NCI-H1092 (cell line): ENCODE measurements at places on chromosomes 13 and 19.

- no peak for DNase-seq
These were observed 550 bp downstream of the CERS4 start for GRCh38 chr19:8209462-8210378.

GRCh38 chr13:76380446-76381065, 505.6 kb downstream of the KCTD12 start:
- DNase-seq: no peak

DNA sequence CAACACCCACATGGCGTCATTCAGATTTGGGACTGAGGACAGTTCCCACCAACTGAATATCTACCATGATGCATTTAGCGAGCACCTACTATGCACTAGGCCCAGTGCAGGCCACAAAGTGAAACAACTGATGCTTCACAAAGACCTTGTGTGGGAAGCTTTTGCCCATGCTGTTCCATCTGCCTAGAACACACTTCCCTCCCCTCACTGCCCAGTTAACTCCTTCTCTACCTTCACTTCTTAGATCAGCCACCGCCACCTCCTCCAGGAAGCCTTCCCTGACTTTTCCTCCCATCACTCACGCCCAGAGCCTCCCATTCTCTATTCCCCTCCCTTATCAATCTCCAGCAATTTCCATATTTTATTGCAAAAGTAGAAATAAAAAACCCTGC, 25.7 kb downstream of the PTPRS start:
- no peak for DNase-seq

GRCh38 chr13:42275098-42275471, 3.1 kb downstream of the AKAP11 start:
- no peak for DNase-seq

DNA sequence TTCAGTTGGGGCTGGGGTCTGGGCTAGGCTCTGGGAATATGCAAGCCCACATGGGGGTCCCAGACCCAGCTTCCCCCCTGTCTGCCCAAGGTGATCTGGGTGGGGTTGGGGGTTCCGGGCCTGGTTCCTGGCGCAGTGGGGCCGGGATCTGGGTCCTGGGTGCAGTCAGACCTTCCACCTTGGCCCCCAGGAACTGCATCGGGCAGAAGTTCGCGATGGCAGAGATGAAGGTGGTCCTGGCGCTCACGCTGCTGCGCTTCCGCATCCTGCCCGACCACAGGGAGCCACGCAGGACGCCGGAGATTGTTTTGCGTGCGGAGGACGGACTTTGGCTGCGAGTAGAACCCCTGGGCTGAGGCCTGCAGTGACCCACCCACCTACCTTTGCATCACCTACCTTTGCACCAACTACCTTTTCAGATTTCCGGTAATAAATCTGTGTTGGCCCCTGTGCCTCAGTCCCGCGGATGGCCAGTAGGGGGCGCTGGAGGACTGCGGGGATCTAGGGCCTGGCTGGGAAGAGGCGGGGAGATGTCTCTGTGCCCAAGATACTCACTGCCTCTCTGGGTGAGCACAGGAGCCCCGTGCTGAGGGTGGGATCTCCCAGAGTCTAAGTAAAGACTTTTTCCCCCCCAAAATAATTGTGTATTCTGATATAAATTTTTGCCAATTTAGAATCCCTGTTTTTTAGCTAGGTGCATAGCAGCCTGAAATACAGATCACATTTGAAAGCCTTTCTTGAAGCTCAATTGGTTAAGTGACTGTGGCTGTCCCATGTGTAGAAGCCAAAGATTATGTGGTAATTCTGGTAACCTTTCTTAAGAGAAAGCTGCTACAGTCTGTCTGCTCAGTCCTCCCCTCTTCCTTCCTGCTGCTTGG, 11.5 kb upstream of the CYP4F3 start:
- DNase-seq: peak; percentile 21

DNA sequence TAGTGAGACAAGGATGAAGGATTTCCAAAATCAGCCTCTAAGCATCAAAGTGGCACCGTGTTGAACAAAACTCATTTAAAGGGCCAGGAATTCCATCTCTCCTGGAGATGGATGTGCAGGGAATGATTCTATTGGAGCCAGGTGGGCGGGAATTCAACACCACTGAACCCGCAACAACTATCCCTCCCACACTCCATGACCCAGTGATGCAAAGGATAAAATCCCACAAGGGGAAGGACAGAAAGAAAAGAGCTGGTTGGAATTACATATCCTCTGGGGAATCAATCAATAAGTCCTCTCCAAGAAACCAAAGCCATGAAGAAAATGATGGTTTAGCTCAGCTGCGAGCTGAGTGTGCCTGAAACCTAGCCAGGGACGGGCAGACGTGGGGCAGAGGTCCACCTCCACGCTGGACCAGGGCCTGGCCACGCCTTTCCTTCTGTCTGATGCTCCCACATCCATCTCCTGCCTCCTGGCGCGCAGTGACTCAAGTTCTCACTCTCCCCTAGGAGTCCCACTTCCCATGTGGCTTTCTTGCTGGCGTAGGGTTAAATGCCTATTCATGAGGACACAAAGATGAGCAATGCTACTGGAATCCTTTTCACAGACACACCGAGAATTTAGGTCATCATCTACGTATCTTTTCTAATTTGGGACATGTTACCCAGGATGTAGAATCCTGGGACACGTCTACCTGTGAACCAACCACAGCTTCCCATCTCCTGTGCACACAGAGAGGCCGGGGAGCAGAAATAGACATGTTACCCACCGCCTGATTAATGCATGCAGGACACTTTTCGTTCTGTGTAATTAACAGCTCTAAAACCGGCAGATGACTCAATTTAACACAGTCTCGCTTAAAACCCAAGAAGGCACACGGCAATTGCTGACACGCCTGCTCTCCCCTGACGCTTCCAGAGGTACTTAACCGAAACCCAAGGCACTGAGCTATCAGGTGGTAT, 48.6 kb downstream of the PEPD start:
- no peak for DNase-seq

- no peak for DNase-seq
These were observed 36.3 kb downstream of the EFNB2 start for GRCh38 chr13:106499113-106499512.

DNA sequence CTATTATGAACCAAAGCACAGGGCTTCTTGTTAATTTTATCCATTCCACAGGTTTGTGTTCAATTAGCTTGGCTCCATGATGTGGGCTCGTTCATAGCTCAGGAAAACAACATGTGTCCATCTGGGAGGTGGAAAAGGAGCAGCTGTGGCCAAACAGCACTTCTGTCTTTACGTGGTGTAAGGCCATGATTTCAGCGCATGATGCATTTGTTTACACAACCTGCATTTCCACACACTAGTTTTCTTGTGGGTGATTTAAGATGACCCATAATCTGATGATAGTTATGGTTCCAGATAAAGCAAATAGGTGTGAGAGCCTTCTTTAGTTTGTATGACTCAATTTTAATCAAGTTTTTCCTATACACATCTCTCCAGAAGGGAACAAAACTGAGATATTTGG, 101.7 kb downstream of the TNFRSF19 start:
- DNase-seq: no peak

GRCh38 chr19:32199501-32200040, 145.8 kb upstream of the ZNF507 start:
- DNase-seq: no peak

DNA sequence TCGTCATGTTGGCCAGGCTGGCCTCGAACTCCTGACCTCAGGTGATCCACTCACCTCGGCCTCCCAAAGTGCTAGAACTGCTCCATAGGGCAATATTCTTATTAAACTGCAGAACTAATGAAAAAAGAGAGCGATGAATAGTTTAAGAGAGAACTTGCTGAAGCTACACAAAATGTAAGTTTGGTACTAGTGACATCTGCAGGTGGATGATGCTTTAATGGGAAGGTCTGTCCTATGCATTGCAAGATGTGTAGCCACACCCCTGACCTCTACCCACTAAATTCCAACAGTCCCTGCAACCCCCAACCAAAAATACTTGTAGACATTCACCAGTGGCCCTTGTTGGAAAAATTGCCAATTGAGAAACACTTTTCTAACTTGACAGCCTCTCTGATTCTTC, 117.8 kb downstream of the NALCN start:
- no peak for DNase-seq

DNA sequence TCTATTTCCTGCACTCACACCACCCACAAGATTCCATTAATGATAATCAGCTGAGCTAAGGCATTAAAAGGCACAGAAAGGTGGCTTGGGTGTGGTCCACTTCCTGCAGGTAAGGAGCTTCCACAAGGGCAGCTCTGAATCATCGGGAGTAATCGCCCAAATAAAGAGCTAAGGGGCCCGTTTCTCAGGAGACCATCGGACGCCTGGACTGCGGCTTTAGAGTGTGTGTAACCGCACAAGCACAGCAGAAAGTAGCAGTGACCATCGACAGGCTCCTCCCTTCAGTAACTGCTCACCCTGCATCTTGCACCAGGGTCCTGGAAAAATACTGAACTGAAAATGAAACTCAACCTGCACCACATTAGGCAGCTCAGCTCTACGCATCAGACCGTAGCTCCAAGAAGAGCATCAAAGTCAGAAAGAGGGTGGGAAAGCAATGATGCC, 6.0 kb downstream of the STK24 start:
- DNase-seq: no peak

GRCh38 chr19:55346725-55347441, 7.2 kb downstream of the KMT5C start:
- DNase-seq: no peak

- DNase-seq: no peak
These were observed 27.6 kb upstream of the C13orf46 start for GRCh38 chr13:114001331-114002008.

DNA sequence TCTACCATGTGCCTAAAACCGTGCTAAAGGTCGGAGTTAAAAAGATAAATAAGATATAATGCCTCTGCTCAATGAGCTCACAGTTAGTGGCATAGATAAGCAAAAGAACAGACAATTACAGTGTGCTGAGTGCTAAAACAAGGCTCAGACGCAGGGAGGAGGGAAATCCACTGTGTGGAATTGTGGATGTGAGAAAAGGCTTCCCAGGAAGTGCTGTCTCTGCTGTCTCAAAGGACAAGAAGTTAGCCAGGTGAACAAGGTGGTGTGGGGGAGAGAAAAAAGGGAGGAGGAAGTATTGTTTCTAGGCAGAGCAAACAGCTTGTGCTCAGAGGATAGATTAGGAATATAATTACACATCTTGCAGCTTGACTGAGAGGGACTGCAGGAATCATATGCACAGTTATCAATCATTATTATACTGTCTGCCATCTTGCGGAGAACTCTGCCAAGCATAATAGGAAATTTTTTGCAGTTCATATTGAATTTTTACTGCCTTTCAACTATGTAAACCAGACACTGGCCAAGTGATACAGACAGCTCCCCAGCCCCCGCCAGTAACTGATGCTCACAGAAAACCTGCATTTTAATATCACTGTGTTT, 9.3 kb downstream of the C13orf42 start:
- DNase-seq: no peak

DNA sequence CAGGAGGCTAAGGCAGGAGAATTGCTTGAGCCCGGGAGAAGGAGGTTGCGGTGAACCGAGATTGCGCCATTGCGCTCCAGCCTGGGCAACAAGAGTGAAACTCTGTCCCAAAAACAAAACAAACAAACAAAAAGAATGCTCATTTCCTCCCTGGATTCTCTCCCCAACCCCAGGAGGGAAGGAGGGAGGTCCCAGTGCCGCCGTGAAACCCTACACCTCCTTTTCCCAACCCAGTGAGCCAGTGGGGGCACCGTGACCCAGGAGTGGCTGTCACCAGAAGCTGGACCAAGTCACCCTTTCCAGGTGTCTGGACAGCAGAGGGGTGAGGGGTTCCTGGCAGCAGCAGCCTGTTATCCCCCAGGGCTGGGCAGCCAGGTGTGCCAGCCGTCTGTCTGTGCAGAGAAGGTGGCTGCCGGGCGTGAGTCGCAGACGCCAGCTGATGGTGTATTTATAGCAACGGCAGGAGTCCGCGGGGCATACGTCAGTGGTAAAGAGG, 23.5 kb downstream of the NFIC start:
- peak; percentile 33 for DNase-seq

- no peak for DNase-seq
These were observed 185.7 kb downstream of the PTPRS start for GRCh38 chr19:5154799-5155426.

DNA sequence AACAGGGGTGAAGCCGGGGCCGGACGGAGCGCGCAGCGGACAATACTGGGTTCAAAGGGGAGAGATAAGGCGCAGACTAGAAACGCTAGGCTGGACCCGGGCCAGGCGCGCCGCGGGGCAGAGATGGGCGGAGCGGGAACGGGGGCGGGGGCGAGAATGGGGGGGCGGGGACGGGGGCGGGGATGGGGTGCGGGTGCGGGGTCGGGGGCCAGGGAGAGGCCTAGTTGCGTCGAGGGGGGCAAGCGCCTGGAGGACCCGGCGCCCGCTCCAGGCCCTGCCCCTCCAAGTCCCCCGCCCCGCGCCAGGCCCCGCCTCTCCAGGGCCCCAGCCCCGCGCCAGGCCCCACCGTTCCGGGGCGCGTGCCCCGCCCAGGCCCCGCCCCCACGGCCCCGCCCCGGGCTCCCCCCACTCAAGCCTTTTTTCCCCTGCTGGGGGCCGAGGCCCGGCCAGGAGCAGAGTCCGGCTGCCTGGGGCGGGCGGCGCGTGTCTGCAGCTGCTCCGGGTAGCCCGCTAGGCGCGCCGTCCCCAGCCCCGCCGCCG, at the start of gene CERS4:
CERS4 (plus strand) TSS at position 449 of the 540 bp plus-strand sequence. CDS start 41,707 bp downstream, outside the sequence.
- no peak for DNase-seq

DNA sequence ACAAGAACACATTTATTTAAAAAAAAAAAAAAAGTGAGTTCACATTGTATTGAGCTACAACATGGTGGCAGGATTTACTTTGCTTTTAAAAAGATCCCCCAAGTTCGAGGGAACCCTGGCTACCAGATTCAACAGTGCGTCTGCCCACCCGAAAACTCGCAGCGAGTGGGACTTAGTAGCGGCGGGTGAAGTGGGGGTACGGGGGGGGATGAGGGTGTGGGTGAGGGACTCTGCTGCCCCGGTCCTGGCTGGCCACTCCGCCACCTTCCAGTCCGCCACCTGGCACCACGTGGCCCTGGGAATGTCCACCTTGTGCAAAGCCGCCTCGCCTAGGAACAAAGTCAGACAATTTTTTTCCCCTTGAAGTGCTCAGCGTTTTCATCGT, 19.3 kb upstream of the TINCR start:
- DNase-seq: no peak

DNA sequence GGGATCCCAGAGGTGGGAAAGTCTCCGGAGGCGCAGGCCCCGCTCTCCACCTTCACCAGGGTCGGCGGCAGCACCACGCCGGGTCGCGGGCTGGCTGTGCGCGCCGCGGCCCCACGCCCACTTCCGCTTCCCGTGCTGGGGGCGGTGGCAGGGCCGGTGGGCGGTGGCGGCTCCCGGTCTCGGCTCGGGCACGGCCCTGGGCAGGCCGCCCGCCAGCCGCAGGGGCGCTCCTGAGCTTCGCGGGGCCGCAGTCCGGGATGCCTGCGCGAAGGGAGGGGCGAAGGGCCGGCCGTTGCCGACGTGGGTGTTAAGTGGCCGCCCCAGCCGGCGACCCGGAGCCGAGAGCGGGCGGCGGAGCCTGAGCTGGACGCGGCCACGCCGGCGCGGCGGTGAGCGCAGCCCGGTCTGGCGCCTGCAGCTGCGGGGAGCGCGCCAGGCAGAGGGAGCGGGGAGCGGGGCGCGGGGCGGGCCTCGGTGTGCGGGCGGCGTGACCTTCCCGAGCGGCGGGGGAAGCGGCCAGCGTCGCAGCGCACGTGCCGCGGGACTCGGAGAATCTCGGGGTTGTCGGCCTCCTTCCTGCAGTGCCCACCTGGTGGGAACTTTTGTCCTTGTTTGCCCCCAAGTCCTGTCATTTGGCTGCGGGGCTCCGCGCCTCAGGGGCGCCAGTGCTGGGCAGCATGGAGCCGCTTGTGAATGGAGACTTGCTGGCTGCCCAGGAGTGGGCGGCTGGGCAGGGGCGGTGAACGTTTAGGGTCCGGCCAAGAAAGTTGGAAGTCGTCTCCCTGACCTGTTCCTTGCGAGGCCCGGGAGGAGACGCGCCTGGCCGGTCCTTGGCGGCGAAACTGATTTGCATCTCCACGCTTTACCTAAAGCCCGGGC, at the start of gene SLC25A15:
SLC25A15 (plus strand) TSS at position 337 of the 879 bp plus-strand sequence. CDS start 3,616 bp downstream, outside the sequence.
- peak; percentile 45 for DNase-seq

- no peak for DNase-seq
These were observed 10.8 kb downstream of the OR7D2 start for GRCh38 chr19:9189535-9189934.
